ENCODE measurements at places on chromosomes 6 and 20. TPM values are rescaled to one million over a fixed set of nuclear protein-coding genes. Genes with fewer than 3 reads are reported as not detected.

- peak; percentile 54 for DNase-seq
These were observed 33.4 kb upstream of the AAR2 start for GRCh38 chr20:36202891-36203338.

GNRH2 gene
- not detected for total RNA-seq

SLC35F1 gene
- 0.17 TPM for total RNA-seq

DNA sequence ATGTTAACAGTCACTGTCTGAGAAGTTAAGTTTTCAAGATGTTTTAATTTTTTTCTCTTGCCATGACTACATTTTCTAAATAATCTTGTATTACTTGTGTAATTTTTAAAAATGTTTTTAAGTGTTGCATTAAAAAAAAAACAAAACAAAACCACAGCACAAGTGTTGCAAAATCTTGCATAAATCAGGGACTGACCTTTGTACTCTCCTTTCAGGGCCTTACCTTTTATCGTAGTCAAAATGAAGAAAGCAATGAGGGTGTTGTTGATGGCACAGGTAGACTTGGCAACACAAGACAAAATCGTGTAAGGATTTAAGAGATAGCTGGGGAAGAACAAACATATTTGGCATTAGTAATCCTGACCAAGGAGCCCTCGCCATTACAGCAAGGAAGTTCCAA, 42.5 kb downstream of the PIGU start:
- DNase-seq: no peak

DNA sequence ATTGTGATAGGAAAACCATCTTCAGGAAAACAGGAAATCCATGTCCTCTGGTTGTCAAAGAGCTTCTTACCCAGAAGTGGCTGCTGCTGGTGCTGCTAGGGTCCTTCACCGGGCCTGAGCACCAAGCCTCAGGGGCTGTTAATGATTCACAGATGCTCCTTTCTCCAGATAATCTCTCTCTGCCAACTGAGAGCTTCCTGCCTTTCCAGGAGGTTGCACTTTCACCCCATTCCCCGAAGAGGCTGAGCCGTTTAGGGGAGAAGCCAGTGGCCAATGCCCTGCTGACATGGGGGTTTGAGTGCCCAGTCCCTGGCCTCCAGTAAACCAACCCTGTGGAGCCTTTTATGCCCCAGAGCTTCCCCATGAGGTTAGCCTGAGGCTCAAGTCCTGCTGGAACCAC, 122.4 kb downstream of the CBLN4 start:
- DNase-seq: no peak

GRCh38 chr20:49928411-49929141, 7.6 kb upstream of the RNF114 start:
- peak; percentile 81 for DNase-seq

- no peak for DNase-seq
These were observed 102.5 kb upstream of the PTPRT start for GRCh38 chr20:43292222-43292621.

DNA sequence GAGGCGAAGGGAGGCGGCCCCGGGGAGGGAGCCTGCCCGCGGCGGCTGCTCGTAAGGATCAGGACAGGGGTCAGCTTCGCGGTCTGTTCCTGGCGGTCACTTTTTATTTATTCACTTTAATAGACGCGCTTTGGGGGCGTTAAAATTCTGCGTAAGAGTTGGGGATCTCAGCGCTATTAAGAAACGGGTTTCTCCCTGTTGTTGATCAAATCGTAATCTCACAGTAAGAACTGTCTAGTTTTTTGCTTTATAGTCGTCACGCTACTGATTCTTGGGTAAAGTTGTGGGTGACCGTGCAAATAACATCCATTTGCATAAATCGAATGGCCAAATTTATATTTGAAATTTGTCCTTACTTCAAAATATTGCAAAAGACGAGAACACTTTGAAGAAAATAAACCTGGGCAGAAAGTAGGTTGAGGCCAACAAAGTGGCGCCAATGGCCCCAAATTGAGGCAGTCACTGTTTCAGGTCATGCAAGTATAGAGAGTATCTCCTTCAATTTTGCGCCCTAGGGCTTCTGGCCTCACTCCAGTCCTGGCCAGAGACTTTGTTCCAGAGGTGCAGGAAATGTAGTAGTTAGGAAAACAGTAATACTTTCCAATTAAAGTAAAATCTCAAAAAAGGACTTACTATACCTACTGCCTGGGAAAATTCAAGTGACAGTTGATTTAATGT, 963 bp upstream of the RMND1 start:
- DNase-seq: no peak

RPS18 gene
- 4,945 TPM for total RNA-seq

DNA sequence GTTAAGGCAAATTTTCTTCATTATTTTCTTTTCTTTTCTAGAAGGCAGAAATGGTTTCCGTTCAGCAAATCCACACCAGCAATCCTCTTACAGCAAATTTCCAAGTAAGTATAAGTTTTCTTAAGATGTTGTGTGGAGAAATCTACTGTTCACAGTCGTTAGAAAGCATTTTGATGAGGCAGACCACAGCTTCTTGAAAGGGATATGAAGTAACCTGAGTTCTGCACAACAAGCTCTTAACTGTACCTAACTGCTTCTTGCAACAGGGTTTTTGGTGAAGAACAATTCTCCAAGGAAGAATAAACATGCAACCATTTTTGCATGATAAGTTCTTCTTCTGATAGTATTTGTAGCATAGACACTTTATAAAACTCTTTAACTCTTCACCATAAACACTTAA, 45.3 kb upstream of the STXBP5 start:
- no peak for DNase-seq

HM13 gene
- 97.3 TPM for total RNA-seq

DNA sequence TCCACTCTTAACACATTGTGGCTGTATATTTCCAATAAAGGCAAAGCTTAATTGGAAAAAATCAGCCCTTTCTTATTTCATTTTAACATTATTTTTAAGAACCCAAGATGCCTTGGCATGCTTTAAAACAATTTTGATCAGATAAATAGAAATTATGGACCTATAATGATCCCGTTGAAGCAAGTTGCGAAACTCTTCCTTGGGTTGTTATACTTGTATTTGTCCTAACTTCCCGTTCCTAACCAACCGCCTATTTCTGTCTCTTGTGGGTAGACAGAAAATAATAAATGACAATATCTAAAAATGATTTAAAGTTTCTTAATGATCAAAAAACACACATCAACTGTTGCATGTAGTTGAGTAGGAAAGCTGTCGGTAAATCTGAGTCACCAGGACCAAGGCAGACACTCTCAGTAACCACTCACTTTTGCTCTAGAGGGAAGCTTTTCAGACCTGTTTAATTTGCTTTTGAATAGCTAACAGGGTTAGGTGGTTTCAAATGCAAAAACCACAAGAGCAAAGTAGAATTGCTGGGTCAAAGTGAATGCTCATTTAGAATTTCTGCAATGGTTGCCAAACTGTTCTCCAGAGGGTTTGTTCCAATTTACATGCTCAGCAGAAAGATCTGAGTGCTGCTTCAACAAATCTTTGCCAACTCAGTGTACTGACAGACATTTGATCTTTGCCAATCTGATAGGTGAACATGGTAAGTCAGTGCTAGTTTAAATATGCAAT, 34.2 kb upstream of the KCNK5 start:
- no peak for DNase-seq

GRCh38 chr20:58133020-58133808, 95.2 kb downstream of the ANKRD60 start:
- no peak for DNase-seq

COL9A3 gene
- total RNA-seq: 5.8 TPM

DNA sequence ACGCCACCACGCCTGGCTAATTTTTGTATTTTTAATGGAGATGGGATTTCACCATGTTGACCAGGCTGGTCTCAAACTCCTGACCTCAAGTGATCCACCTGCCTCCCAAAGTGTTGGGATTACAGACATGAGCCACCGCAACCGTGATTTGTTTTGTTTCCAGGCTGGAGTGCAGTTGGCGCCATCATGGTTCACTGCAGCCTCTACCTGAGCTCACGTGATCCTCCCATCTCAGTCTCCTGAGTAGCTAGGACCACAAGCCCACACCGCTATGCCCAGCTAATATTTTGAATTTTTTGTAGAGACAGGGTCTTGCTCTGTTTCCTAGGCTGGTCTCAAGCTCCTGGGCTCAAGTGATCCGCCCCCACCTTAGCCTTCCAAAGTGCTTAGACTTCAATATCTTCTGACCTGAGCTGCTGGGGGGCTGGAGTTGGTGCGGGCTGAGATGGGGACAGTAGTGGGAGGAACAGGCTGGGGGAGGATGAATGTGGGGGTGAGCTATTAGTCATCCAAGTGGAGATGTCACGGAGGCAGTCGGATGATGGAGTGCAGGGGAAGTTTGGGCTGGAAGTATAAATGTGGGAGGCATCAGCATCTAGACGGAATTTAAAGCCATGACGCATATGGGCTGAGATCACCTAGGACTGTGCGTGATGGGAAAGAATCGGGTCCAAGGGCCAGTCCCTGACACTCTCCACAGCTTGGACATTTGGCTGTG, 23.1 kb upstream of the ZMYND8 start:
- no peak for DNase-seq

SFTA2 gene
- not detected for total RNA-seq

KCNK16 gene
- not detected for total RNA-seq

GRCh38 chr20:62004614-62005013, 61.1 kb downstream of the TAF4 start:
- DNase-seq: no peak

HELZ2 gene
- total RNA-seq: 12.1 TPM

FKBP1C gene
- 0.47 TPM for total RNA-seq

DNA sequence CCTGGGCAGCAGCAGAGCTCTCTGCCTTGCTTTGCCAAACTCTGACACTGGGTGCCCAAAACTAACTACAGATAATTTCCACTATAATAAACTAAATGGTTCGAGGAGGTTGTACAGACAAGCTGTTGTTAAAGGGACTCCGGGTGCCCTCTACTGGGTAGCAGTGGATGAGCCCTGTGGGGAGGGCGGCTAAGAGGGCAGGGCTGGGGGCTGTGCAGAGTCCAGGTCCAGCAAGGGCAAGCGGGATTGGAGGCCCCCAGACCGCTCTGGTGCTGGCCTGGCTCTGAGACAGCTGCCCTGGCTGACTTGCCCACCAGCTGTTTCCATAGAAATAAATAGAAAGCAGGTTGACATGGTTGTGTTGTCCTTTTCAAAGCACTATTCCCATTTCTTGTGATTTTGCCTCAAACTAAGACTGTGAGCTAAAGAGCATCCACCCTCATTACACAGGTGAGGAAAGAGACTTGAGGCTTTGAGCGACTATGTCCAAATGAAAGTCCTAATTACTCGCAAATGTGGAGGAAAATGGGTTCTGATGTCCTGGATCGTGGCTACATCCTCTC, 167.6 kb upstream of the CST7 start:
- peak; percentile 15 for DNase-seq
